Muscle of leg (tissue), 16 donors: ENCODE measurements at places on chromosomes 6 and 20. TPM values are rescaled to one million over a fixed set of nuclear protein-coding genes. Genes with fewer than 3 reads are reported as not detected.

DNA sequence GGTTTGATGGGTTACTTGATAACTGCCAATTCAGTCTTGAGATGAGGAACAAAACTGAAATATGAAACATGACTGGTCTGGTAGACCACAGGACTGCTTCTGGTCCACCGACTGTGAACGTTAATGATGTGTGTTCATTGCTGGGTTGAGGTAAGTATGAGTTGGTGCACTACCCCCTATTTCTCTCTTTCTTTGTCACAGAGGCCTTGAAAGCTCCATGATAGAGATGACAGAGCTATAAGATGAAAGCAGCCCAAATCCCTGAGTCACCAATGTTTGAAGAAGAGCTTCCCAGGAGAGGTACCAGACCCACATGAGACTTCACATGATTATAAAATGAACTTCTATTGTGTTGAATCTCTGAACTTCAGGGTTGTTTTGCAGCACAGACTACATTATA, 555.5 kb downstream of the PTPRT start:
- no peak overlapping the region for H3K4me3 ChIP-seq
- no peak overlapping the region for H3K27ac ChIP-seq
- no peaks in the 10 kb centered on the region for H3K36me3 ChIP-seq
- H3K27me3 ChIP-seq: no peaks in the 10 kb centered on the region
- no peaks in the 10 kb centered on the region for H3K4me1 ChIP-seq

DACT2 gene
- 2.0 TPM for total RNA-seq

SLC16A10 gene
- total RNA-seq: 5.1 TPM

GRCh38 chr6:130632897-130633296, 194.3 kb upstream of the SMLR1 start:
- no peaks in the 10 kb centered on the region for H3K27me3 ChIP-seq
- H3K36me3 ChIP-seq: no peaks in the 10 kb centered on the region
- no peak overlapping the region for H3K27ac ChIP-seq
- H3K4me3 ChIP-seq: no peak overlapping the region
